ENCODE measurements at places on chromosomes 2 and 18.

- DNase-seq = no peak
Measured at GRCh38 chr2:122960759-122961641, 1064.1 kb upstream of the CNTNAP5 start.

GRCh38 chr2:69213782-69214181 lies 173.2 kb downstream of the GFPT1 start:
- no peak for DNase-seq

GRCh38 chr18:76448256-76449110 lies 46.6 kb downstream of the ZNF516 start:
- no peak for DNase-seq

GRCh38 chr18:48354746-48355260 lies 54.4 kb downstream of the ZBTB7C start:
- DNase-seq = no peak

- DNase-seq = no peak
Measured at GRCh38 chr18:3248062-3248657, 559 bp downstream of the MYL12A start.

DNA sequence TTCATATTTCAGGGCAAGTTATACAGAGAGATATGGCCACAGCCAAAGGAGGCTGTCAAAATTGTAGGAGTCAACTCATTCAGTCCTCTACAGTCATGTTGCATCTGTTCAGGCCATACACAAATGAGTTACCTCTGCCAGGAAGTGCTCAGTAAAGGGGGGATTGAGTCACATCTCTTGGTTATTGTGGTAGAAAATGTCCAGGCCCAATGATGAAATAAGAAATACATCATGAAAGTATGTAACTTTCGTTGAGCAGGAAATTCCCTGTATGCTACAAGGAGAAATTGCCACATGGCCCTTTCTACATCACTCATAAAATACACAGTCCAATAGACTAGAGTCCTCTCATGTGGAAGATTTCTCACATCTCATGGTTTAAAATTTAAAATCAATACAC lies 103.9 kb upstream of the COL3A1 start:
- no peak for DNase-seq

DNA sequence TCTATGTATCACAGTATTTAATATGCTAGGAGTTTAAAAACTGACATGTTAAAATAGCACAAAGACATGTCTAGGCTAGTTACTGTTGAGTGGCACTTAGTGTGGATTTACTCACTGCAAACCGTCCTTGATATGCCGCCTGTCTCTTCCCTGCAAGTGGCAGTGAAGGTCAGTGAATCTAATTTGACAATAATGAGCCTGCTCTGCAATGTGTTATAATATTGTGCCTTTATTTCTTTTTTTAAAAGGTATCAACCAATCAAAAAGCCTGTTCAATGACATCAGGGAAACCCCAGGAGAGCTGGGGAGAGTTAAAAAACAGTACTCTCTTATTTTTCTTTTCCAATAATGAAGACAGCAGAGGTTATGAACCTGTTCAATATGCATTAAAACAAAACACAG lies 384.1 kb downstream of the ERBB4 start:
- no peak for DNase-seq

DNA sequence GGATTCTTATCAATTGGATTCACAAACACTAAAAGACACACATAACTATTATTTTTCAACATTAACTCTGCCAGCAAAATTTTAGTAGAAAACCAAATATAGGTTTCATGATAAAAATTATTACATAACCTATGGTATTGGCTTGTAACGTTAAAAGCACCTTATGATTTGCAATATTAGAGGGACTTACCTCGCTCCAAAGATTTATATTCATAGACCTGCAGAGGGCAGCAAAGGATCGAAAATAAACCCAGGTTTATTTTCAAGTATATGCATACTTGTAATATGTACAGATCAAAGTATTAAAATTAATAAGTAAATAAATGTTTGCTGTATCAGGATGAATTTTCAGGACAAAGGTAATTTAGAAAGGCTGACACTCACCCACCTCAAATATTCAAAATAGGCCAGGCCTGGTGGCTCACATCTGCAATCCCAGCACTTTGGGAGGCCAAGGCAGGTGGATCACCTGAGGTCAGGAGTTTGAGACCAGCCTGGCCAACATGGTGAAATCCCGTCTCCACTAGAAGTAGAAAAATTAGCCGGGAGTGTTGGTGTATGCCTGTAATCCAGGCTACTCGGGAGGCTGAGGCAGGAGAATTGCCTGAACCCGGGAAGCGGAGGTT lies 45.3 kb downstream of the LRPPRC start:
- DNase-seq = peak; percentile 21

- DNase-seq = no peak
Measured at GRCh38 chr2:226862623-226863022, 26.8 kb downstream of the RHBDD1 start.
